ENCODE measurements at places on chromosomes 7 and 10.

GRCh38 chr10:75230600-75231038, 5.1 kb downstream of the COMTD1 start:
- DNase-seq = peak; percentile 65

DNA sequence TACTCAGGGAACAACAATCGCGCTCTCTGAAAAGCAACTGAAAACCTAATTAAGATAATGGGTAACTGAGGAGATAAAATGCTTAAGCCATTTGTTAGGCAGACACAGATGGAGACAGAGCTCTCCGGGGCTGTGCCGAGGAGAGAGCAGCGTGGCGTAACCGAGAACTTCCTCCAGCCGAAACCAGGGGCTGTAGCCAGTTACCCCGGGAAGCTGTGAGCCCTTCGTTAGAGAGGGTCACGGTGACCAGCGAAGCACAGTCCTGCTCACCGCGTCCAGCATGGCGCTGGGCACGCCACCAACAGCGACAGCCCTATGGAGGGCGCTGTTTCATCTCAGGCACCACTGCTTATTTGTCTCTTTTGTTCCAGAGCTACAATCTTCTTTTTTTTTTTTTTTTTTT, 16.1 kb downstream of the PAPOLB start:
- DNase-seq = no peak

GRCh38 chr7:141754939-141755338, 9.0 kb upstream of the TAS2R3 start:
- DNase-seq = no peak

DNA sequence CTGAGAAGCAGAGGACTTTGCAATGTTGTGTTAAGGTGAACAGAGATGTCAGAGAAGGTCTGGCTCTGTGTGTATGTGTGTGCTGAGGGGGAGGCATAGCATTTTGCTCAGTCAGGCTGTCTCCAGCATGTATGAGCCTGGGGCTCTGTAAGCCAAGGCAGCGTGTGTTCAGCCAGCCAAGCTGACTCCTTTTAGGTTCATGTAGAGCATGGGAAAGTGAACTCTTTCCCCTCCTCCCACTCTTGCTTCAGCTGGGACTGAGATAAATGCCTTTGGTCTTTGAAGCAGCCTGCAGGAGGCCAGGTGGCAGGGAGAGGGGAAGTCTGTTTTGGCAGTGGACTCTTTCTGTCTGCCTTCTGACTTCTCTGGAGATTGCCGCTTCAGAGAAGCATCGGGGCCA, 3.8 kb downstream of the SFXN2 start:
- DNase-seq = no peak

All from AG04450 (cell line).